ENCODE measurements at places on chromosomes 11 and 22. TPM values are rescaled to one million over a fixed set of nuclear protein-coding genes. Genes with fewer than 3 reads are reported as not detected.

GRCh38 chr22:39332441-39333064, 13.1 kb upstream of the RPL3 start:
- DNase-seq: peak; percentile 77

FREY1 gene
- 0.33 TPM for polyA plus RNA-seq

DNA sequence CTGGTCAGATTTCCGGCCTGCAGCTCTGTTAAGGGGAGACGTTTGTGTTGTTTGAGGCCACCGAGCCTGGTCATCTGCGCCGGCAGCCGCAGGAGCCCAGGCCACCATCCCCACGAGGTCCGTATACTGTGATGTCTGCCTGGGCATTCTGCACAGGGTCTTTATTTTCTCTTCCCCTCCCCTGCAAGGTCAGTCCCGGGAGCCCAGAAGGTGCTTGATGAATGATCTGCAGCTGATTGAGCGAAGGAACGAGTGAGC, 45.4 kb downstream of the CTTN start:
- DNase-seq: no peak

DNA sequence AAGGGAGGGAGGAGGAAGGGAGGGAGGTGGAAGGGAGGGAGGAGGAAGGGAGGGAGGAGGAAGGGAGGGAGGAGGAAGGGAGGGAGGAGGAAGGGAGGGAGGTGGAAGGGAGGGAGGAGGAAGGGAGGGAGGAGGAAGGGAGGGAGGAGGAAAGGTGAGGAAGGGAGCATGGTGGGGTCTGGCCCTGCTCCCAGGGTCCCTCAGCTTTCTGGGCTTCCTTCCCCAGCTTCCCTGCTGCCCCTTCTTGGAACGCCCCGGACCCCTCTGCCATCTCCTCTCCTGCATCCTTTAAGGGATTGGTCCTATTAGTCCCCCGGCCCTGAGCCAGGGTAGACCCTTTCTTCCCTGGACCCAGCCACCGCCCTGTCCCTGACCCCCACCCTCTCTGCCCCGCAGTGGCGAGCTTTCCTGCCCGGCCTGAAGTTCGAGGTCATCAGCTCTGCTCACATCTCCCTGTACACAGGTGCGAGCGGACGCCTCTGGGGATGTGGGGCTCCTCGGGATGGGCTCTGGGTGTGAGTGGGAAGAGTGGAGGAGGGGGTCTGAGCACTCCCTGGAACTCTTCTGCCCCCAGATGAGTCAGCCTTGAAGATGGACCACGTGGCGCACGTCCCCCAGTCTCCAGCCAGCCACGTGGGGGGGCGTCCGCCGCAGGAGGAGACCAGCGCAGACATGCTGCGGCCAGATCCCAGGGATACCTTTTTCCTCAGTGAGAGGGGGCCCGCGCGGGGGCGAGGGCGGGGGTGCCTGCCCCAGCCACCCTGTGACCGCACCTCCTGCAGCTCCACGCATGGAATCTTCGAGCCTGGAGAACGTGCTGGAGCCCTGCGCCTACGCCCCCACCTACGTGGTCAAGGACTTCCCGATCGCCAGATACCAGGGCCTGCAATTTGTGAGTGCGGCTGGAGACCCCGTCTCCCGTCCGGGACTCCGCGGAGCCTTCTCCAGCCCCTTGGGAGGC, 6.0 kb downstream of the B4GALNT4 start:
- no peak for DNase-seq

- DNase-seq: no peak
Measured at GRCh38 chr11:58796333-58796732, 48.2 kb downstream of the GLYATL2 start.

DNA sequence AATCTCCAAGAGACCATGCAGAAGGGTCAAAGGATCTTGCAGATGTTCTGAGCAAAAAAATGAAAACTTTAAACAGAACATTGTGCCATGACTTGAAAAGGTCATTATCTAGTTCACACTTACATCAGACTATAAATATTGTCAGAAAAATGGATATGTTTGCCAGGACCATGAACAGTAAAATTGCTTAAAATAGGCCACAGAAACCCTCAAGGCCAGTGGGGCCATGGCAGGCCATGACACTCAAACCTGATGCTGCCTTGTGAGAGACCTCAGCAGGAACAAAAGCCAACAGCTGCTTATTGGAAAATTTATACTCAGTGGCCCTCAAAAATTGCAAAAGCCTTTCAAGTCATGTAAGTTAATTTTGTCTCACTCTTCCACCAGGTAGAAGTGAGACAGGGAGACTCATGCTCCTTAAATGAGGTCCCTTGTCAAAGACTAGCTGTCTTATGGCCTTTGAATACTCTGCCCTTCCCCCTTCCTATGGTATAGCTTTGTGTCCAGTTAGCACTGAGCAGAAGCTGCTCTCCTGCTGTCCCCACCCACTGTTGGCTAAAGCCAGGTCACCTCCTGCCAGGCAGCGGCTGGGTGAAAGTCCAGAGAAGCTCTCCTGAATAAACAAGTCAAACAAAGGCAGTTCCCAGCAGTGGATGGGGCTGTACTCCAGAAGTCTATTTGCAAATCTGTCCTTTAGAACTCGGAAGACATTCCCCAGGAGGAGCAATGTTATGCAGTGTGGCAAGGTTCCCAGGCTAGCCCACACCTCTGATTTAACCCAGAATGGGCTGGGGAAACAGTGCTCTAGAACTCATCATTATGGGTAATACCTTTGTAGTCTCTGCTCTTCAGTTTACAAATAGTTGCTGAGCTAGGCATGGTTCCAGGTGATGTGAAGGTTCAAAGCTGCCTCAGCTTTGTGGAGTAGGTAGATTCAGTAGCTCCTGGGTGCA, 21.4 kb downstream of the ADM start:
- peak; percentile 74 for DNase-seq

DNA sequence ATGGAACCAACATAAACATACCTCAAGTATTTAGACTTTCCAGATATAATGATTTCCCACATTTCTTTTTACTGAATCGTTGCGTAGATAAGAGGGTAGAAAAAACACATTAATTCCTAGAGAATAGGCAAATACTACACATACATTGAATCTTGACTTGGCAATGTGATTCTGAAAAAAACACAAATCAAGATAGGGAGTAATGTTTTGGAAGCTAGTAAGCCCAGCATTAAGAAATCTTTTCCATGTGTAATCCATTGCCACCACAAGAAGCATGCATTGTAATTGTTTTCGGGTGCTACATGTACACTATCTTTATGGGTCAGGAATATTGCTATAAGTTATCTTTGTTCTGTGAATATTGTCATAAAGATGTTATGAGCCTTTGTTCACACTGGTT, 269.8 kb upstream of the PDGFD start:
- DNase-seq: no peak

All from stomach (tissue), 19 donors.